ENCODE measurements at places on chromosomes 5 and 9.

- DNase-seq, result no peak
Observed at GRCh38 chr9:114035845-114036801, 42.0 kb downstream of the AMBP start.

DNA sequence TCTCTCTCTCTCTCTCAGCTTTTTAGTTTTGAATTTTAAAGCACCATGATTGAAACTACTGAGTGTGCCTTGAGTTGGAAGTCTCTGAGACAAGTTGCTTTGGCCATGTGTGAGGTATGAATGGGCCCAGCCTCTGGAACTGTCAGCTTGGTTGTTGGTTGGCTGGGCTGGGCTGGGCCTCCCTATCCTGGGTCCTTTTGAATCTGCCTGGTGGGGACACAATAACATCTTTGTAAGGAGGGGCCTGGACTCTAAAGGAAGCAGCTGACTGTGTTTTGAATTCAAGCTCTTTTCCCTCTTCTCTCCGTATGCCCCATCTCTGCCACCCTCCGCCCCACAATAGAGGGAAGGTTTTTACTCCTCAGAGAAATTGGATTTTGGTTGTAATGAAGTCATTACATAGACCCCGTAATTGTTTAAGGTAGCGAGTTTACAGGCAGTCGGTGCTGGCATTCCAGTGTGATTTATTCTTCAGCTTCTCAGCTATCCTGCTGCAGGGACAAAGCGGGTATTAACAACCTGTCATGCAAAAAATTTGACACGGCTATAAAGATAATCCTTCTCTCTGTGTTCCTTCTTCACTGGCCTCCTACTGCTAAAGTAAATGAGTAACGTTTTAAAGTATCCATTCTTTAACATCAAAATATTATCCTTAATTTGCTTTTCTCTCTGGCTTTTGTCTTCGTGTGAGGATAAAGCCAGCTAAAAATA lies 105.4 kb downstream of the DAPK1 start:
- DNase-seq, result no peak

DNA sequence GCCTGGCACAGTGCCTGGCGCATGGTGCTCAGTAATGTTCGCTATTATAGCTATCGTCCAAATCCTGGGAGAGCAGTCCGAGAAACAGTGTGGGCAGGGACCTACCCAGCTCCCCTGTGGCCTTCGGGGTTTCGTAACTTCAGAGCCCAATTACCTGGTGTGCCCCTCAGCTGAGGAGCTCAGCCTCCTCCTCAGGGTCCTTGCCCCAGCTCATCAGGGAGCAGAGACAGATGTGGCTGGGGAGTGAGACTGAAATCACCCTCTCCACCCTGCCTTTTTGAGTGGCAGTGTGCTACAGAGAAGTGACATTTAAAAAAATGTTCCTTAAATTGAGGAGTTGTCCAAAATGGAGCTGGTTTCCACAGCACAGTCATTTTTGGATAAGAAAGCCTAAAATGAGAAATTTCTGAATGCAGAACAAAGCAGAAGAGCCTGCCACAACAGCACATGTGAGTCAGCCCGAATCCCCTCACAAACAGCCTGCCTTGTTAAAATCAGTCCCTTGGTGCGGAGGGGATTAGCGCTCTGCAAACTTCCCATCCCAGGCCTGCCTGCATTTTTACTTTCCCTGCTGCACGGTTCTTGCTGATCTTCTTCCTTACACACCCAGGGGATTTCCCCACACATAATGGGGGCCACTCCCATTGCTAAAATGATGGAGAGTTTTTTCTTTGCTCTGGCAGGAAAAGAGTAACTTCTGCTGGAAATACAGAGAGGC lies 78.1 kb upstream of the PITX1 start:
- DNase-seq, result no peak

- DNase-seq, result no peak
Observed at GRCh38 chr5:95414451-95414850, 23.3 kb downstream of the FAM81B start.

DNA sequence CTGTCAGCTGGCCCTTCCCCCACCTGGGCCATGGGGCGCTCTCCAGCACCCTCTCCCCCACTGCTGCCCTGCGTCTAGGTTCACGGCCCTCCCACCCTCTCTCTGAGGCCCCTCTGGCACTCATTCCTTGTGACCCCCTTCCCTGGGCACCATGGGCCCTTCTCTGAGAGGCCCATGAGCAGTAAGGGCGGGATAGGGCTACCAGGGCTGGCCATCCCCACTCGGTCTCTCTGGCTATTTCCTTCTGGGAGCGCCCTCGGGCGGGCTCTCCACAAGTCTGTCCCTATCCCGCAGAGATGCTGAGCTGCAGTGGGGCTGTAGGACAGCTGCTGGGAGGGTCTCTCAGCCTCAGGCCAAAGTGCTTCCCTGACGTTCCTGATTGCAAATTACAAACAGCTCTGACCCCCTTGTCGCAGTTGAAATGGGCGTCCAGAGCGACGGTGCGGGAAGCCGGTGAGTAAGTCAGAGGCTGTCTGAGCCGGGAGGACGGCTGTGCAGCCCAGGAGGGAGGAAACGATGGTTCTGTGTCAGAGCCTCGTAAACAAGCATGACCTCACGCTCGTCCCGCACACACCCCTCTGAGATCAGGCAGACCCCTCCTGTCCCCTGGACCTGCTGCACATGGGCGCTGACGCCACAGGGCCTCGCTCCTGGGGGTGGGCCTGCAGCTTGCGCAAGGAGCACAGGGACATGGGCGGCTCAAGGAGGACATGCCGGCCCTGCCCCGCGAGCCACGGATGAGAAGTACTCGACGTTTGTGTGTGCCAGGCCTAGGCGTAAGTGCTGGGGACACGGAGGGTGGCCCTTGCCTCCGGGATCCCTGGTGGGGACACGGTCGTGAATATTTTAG lies 36.3 kb upstream of the GFPT2 start:
- DNase-seq, result no peak

DNA sequence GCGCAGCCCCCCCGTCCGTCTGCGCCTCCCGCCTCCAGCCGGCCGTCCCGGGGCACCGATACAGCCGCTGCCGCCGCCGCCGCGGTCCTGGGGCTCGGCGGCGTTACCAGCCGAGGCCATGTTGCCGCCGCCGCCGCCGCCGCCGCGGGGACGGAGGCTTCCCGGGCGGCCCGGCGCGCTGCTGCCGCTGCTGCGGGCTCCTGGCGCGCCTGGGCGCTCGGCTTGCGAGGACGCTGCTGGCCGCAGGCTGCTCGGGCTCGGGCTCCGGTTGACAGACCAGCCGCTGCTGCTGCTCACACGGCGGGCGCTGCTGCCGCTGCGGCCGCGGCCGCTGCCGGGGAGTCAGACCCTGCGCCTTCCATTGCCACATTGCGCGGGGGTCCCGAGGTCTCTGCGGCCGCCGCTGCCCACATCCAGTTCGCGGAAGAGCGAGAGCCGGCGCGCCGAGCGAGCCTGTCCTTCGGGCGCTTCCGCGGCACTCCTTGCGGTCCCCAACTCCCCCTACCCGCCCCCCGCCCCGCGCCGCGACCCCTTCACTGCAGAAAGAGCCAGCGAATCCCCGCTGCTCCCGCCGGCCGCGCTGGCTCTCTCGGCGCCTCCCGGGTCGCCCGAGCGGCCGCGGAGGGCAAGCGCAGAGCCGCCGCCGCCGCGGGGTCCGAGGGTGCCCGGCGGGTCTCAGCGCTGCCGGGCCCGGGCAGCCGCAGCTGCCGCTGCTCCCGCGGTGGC lies 8.4 kb downstream of the PTCH1 start:
- DNase-seq, result peak; percentile 21

DNA sequence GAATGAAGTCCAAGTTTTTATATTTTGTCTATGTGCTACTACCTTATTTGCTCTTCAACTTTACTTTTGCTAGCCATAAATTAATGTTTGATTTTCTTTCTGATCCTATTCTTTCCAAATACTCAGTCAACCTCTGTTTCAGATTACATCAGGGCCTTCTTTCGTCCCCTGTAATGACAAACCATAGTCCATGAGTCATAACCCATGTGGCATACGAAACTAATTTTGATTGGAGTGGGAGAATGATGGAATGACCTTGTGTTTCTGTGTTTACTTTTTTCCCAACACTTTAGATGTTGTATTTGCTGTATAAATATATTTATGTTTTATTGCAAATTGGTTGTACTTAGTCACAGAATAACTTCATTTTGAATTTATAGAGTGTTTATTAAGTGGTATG lies 1043.1 kb downstream of the DTWD2 start:
- DNase-seq, result no peak

DNA sequence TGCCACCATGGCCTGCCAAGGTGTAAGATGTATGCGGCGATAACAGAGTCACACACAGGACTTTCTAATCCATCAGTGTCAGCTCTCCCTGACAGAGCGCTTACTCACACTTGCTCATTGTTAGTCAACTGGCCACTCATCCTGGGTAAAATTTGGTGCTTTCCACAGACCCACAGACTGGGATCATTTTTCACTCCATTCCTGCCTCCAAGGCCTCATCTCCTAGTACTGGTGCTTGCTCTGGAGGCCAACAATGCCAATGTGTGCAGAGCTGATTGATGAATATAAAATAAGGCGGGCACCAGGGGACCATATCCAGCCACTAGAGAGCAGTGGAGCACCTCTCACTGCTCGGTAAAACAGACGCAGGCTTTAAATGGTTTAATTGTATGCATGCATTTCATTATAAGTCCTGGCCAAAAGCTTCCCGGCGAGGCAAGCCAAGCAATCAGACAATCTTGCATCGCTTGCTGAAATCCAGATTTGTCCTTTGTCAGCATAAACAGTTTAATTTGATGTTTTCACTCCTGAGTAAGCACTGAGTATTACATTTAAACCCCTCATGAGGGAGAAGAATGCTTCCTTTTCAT lies 22.3 kb downstream of the PSMB7 start:
- DNase-seq, result no peak

- DNase-seq, result no peak
Observed at GRCh38 chr9:90044710-90045151, 439.9 kb downstream of the GADD45G start.

DNA sequence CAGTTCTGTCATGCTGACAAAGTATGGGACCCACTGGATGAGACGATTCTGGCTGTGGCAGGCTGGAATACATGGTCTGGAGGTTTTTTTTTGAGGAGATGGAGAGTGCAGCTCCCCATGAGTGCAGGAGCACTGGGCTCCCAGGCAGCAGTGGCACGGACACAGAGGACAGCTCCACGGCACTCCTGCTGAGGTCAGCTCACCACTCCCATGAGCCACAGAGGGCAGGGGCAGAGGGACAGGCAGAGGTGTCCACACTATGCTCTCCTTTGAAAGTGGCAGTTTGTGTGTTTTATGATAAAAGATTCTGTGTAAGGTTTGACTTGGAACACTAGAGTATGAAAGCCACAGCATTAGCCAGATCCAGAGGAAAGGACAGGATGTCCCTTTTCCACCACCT lies 114.4 kb downstream of the UBE2R2 start:
- DNase-seq, result no peak

- DNase-seq, result no peak
Observed at GRCh38 chr9:94864196-94864595, 137.7 kb downstream of the AOPEP start.

GRCh38 chr5:83095957-83096539 lies 18.7 kb downstream of the XRCC4 start:
- no peak for DNase-seq

- no peak for DNase-seq
Observed at GRCh38 chr9:132546148-132547051, 36.0 kb upstream of the BARHL1 start.

DNA sequence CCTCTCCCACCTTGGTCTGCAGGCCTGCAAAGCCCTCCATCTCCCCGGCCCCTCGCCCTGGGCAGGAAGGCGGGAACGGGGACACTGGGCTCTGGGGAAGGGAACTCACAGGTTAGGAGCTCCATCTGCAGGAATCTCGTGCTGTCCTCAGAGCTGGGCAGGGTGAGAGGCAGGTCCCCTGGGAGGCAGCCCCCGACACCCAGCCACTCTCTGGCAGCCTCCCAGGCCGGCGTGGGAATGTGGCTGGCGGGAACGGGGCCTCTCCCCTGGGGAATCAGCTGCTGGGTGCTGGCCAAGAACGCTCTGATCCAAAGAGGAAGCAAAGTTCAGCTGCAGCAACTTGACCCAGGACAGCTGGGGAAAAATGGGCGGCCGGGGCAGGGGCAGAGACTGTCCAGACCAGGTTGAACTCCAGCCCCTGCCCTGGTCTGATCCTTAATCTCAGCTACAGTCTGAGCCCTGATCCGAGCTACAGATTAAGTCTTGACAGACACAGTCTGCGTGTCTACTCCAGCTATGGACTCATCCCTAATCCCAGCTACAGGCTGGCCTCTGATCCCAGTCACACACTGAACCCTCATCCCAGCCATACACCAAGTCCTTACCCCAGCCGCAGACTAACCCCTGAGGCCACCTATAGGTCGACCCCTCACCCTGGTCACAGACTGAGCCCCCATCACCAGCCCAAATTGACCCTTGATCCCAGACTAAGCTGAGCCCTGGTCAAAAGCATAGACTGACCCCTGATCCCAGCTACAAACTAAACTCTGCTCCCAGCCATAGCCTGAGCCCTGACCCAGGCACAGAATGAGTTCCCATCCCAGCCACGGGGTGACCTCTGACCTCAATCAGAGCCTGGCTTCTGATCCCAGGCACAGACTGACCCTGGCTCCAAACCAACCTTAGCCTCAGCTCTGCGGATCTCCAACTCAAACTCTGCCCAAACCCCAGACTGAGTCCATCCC lies 37.3 kb upstream of the EGFL7 start:
- no peak for DNase-seq

GRCh38 chr5:139226131-139226530 lies 28.0 kb upstream of the SIL1 start:
- DNase-seq, result no peak

DNA sequence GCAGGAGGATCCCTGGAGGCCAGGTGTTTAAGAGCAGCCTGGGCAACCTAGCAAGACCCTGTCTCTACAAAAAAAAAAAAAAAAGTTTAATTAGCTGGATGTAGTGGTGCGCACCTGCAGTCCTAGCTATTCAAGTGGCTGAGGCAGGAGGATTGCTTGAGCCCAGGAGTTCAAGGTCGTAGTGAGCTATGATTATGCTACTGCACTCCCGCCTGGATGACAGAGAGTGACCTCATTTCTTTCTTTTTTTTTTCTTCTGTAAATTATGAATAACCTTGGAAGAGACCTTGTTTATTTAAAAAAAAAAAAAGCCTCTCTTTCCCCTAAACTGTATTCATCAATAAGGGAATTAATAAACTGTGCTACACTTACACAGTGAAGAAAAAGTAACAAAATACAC lies 43.6 kb upstream of the SLC30A5 start:
- no peak for DNase-seq

- peak; percentile 42 for DNase-seq
Observed at GRCh38 chr9:98118640-98119601, at the start of gene TRIM14. Gene TRIM14 (minus strand): TSS chr9:98119222. CDS start chr9:98119188, 34 bp downstream.

DNA sequence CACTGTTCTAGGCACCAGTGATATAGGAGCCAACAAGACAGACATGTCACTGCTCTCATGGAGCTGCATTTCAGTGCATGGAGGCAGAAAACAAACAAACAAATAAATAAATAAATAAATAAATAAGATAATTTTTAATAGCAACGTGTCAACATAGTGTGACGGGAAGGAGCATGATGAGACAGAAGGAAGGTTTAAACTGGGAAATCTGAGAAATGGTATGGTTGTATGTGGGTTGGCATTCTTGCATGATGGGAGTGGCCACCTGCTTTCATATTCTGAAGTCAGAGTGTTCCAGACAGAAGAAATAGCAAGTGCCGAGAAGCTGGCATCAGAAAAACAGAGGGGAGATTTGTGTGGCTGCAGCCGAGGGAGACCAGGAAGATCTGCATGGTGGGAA lies at the start of gene PCA3:
Gene PCA3 (plus strand): TSS at position 301 of the 400 bp plus-strand sequence.
- no peak for DNase-seq
